Cerebellar nuclear complex (tissue), 1 donor: ENCODE measurements at places on chromosomes 2 and 18.

DNA sequence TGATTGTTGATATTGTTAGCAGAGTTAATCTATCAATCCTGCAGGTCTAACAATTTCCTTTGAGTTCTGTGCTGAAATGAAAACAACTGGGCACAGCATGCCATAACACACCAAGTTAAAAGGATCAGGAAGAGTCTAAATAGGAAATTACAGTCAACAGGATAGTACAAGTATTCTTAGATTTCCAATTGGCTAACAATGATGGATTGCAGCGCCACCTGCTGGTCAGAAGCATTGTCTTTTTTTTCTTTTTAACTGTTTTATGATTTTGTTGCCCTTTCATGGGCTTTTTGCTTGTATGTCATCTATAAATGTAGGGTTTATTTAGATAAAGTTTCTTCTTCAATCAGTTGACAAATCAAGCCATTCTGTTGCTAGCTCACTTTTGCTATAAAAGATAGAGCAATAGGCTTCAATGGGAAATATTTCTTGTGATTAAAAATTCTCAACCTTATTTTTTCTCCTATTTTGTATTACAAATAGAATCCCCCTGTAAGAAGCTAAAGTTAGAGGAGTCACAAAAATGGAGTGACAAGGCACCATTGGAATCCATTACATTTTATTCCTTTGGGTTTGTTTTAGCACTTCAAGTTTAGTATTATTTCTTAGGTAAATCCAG, 40.8 kb upstream of the RPRM start:
- DNase-seq, result no peak

DNA sequence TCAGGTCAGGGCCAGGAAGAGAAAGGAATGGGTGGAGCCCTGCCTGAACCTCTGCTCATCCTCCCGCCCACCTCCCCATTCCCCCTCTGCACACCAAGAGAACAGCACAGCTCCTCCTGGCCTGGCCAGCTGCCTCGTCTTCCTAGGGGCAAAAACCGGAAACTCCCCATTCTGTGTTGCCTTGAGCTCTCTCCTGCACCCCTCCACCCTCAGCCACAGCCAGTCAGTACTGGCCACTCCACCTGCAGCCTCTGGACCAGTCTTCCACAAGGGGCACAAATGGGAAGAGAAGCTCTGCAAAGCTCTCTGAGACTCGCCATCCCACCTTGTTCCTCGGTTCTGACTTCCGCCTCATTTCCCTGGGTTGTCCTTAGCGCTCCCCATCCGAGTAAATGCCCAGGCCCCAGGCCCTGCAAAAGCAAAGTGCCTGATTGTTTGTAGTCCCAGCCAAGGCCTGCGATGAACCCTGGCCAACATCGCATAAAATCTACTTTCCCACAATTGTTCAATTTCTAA, 39.3 kb upstream of the SLC35G4 start:
- DNase-seq, result no peak

GRCh38 chr2:120653046-120653445, 82.6 kb upstream of the GLI2 start:
- DNase-seq, result no peak

- no peak for DNase-seq
Observed at GRCh38 chr18:63664571-63664970, 2.9 kb upstream of the SERPINB3 start.
